ENCODE measurements at places on chromosomes 7 and 10.
A peak's percentile ranks its signal among the peaks of the same experiment; 100 is the strongest.

DNA sequence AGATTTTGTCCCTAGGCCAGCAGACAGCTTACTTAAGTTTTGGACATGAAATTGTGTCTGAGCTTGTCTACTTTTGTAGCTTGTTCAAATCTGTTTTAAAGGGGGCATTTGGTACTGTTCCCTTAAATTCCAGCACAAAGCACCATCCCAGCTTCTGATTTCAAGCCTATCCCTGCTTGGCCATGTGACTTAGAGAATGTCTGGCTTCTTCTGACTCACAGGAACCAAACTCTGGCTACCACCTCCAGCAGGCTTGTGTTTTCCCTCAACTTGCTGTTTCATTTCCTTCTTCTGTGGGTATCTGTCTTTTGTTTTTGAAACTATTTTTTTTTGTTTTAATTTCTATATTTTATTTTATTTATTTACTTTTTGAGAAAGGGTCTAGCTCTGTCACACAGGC is 97.9 kb upstream of the FZD8 start:
- no peak for DNase-seq

- DNase-seq, result peak; percentile 29
Measured at GRCh38 chr10:121281576-121281975, 316.7 kb downstream of the FGFR2 start.

DNA sequence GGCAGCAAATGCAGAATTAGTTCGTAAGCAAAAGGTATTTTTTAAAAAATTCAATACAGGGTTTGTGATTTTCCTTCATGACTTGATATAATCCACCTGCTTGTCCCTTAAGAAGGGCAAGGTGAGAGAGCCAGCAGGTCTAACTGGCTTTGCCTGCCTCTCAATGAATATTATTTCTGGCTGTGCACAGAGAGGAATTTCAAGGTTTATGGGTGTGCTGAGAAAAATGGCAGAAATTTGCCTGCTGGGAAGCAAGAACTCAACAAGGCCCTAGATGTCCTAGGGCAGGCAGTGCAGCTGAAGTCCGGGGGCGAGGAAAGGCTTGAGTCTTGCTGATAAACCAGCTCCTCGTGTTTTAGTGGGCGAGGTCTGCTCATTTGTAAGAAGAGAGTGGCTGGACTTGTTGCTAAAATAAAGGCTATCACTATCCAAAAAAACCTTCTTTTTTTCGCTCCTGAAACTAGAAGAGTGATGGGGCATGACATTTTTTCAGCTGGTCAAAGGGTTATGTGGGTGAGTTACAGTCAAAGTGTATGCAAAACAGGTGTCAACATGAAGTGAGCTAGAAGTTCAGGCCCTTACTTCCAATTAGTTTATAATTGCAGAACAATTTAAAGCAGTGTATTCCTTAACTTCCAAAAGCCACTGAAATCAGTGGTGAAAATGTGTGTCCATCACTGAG is 385.8 kb upstream of the KLF6 start:
- no peak for DNase-seq

DNA sequence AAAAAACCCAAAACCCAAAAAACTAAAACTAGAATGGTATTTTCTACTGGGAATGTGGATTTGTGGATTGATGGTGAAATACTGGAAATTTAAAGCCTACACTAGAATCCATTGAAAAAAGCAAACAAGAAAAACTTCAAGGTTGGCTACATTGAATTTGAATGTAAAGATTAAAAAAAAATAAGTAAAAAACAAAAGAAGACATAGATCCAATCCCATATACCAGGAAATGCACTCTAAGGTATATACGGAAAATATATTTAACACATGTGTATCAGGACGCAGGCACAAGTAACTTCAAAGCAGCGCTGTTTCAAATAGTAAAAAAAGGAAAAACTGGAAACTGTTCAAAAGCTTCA is 754 bp upstream of the BBS9 start:
- DNase-seq, result no peak

DNA sequence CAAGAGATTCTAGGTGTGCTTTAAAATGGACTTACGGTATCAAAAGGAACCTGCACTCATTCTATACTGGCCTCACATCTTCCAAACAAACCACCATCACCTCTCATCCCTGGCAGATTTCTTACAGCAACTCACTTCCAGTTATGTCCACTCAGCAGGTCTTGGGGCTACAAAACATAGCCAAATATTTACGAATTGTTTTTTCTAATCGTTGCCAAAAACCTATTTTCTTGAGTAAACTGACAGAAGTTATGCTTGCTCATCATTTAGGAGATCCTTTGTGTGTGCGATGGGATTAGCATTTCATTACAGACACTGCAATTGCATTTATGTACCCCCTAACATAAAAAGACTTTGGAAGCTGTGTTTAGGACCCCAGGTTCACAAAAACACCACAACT is 2.7 kb downstream of the KCNMA1 start:
- no peak for DNase-seq

- DNase-seq, result no peak
Measured at GRCh38 chr10:132542819-132543218, 5.2 kb downstream of the INPP5A start.

DNA sequence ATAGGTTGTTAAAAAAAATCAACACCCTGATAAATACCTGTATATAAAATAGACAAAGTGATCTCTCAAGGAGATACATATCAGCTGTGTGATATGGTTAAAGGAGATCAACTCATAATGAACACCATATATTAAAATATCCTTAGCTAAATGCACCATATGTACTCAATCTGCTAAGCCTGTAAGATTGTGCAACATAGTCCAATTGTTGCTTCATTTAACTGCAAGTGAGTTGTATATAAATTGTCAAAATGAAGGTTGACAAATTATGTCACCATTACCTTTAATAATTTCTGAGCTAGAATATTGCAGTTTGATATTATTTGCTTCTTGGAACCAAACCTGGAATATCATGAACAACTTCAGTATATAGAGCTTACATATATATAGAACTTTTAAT is 283.7 kb downstream of the MALRD1 start:
- DNase-seq, result no peak

GRCh38 chr10:33291053-33291592 is 43.3 kb downstream of the NRP1 start:
- no peak for DNase-seq

GRCh38 chr7:128939075-128939860 is 1.5 kb downstream of the IRF5 start:
- no peak for DNase-seq
